ENCODE measurements at places on chromosomes 2 and 18.

DNA sequence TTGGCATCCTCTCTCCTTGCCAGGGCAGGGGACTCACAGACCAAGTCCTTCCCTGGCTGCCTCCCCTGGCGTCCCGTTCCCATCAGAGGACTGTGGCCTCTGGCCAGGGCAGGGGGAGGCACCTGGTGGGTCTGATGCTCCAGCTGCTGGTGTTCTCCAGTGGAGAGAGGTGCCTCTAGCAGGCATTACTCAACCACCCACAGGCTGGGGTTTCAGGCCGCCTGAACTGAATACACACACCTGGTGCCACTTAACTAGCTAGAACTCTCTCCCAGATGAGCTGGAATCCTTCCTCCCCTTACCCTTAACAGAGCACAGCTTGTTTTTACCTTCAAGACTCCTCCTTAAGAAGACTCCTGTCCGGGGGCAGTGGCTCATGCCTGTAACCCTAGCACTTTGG, 37.7 kb upstream of the CNGA3 start:
- no peak for DNase-seq

- DNase-seq: no peak
These were observed 533.8 kb downstream of the FBXO15 start for GRCh38 chr18:73613706-73614340.

DNA sequence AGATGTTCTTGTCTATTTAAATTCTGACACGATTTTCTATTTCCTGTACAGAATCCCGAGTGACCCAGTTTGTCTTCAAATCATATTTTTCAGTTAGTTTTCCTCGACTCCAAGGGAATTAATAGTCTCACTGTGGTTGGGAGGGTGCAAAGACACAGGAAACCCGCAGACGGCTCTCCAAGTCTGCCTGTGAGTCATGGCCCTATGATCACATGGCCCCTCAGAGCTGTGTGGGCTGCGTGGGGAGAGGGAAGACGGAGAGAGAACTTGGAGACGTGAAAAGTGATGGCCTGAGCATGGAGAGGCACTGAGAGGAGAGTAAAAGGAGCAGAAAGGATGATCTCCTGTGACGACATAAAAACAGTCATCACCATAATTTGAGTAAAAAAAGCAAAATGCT, 989.9 kb downstream of the DCDC2C start:
- no peak for DNase-seq

DNA sequence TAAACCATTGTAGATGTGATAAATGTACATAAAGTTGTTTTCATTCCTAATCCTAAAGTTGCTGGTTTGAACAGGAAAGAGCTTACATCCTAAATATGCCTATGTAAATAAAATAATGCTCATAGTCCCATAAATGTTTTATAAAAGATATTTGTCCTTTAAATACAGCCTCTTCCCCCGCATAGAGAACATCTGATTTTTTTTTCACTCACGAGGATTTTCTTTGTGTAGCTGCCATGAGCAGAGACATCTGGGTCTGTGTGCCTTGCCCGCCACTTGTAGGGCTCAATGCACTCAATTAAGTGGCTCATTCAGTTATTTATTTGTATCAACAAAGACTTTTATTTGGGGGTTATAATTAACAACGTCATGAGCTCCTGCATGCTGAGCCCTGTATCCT, 72.8 kb downstream of the SOWAHC start:
- DNase-seq: no peak

DNA sequence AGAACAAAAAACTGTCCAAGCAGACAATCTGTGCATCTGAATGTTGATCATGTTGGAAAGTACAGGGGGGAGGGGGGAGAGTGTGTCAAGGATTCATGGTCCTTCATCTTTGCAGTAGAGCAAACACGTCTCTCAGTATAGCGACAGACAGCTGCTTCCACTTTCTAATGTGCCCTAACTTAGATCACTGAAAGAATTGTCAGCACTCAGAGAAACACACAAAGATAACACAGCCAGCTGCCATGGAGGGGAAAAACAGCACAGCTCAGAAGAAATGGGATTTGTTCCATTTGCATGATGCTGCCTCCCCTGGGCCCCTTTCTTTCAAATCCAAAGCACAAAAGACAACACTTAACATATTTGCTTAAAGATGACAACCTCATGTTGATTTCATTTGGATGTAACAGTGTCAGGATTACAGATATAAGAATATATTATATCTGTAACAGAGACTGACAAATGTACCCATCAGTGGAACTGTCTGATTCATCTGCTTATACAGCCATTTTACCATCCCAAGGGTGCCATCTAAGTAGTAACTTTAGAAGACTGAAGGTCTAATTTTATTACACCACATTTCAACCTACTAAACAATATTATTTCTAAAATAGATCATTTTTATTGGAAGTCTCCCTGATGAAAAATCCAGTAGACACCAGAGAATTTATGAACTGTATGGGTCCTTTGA, 17.7 kb downstream of the FIGN start:
- peak; percentile 19 for DNase-seq

DNA sequence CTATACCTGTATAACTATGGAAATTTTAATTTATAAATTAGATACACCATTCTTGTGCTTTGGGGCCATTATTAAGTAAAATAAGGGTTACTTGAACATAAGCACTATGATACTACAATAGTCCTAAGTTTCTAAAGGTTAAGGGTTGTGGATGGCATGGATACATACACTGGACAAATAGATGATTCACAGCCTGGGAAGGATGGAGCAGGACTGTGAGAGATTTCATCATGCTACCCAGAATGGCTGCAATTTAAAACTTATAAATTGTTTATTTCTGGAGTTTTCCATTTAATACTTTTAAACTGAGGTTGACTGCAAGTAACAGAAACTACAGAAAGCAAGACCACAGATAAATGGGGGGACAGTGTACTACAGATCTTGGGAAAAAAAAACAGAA, 295.8 kb upstream of the ZNF804A start:
- DNase-seq: no peak

DNA sequence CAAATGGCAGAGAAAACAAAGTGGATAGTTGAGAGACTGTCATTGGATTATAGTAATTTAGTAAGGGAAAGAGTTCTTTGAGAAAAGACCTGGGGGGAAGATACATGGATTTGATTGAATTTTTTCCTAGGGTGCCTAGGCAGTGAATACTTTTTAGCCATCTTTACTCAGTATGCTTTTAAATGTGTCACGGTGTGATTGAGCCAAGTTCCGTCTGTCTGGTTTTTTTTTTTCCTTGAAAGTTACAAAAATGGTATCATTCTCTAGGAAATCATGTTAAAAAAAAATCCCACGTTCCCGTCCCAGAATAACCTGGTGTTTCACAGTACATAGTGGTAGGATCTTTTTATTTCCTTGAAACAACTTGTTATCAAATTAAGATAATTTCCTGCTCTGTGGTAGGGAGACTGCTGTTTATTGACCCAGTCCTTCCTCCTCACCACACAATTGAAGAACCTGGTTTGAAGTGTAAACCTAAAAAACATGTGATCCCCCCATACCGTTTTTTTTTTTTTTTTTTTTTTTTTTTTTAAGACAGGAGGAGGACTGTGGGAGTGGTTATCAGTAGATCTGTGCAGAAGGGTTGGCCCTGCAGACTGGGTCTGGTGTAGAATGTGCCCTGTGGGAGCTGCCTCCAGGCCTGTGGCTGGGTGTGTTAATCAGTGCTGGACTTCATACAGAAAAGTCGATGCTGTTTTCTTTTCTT, 55.1 kb downstream of the DGKD start:
- DNase-seq: peak; percentile 69

- no peak for DNase-seq
These were observed 74.3 kb upstream of the SALL3 start for GRCh38 chr18:78905334-78905733.

DNA sequence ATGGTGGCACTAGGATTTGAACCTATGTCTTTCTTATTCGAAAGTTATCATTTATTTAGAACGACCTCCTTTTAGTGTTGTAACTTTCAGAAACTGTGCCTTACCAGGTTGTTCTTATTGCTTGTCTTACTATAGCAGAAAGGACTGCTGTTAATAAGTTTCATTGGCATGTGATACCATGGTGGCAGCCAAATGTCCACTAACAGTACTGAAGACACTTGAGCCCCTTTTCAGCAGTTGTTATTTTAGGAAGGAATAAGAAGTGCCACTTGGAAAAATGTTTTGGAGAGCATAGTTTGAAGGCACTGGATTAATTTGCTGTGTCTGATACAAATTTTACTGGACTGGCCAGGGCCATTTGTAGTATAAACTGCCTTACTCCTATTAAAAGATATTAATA, 37.7 kb downstream of the CEP192 start:
- no peak for DNase-seq

DNA sequence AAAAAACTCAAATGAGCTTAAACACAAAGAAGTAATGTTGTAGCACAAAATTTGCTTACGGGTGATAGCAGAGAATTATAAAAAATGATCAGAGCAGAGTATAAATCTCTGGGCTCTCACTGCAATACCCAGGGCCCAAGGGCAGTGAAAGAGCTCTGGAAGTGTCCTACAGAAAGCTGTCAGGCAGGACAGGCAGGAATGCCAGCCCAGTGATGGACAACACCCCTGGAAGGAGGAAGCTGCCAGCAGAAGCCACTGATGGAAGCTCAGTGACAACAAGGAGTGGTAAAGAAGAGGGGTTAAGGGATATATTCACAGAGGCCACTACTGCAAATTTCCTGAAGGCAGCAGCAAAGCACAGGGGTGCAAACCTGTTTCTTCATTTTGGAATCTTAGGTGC, 214.9 kb downstream of the L3MBTL4 start:
- no peak for DNase-seq

GRCh38 chr2:102355526-102356380, at the start of gene IL18R1:
TSS of gene IL18R1 (plus strand) at chr2:102355796. CDS start at chr2:102362661, 6,865 bp downstream.
- DNase-seq: peak; percentile 70

GRCh38 chr2:86417961-86418360, 23.2 kb upstream of the KDM3A start:
- no peak for DNase-seq

DNA sequence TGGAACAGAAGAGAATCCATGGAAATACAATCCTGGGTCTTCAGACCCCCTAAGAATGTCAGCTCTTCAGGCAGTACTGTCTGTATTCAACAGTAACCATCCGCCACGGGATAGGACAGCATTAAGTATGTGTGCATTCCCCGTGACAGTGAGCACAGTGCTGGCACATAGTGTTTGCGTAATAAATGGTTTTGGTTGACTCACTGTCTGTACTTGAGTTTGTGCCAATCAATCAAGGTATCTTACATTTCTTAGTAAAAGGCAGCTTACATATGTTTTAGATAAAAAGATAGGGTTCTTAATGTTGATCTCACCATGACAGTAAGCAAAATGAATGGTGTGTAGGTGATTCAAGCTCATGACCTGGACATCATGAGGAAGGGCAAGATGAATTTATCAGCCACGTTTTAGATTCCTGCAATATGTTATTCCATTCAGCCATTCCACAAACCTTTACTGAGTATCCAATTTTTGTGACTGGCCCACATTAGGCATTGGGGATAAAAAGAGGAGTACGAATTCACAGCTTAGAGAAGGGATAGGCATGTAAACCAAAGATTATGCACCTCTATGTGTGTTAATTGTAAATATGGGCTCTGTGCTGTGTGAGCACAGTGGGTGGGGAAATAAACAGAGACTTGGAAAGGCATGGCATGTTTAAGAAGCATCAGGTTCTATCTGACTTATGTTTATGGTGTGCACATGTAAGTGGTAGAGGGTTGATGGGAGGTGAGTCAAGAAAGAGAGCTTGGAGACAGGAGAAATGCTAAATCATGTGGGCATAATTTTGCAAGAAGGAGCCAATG, 258.8 kb downstream of the SLC8A1 start:
- no peak for DNase-seq
